Activated CD8-positive, alpha-beta memory T cell treated with anti-CD3 and anti-CD28 coated beads for 1 hour (primary cell): ENCODE measurements at places on chromosomes 3 and 15.

DNA sequence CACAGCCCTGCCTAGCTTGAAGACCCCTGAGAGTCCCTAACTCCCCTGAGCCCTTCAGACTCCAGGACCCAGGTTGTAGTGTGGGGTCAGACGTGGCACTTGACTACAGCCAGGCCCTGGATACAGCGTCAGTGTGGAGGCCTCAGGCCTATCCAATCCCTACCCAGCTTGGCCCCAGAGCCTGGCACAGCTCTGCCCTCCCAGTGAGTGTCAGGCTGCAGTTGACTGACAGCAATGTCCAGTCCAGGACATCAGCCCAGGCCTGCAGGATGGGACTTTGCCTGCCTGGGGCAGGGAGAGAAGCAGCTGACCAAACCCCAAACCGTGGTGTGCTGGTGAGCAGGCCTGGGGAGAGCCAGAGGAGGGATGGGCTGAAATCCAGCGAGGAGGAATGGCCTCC lies 27.3 kb downstream of the KLF13 start:
- no peak for DNase-seq

DNA sequence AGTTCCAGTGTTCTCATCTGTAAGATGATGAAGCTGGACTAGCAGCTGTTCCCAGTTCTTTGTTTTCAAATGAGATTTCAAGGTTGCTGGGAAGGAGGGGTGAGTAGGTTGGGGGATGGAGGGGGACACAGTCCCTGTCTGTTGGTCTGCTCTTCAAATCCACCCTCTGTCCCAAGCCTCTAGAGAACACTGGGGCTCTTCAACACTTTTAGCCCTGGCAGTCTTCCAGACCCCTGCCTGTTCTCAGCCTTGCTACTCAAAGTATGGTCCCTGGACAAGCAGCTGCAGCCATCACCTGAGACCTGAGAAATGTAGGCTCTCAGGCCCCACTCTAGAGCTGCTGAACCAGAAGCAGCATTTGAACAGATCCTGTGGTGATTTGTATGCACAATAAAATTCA lies 41.3 kb downstream of the NEK11 start:
- no peak for DNase-seq

GRCh38 chr15:65724464-65725215 lies 67.5 kb downstream of the DENND4A start:
- no peak for DNase-seq

DNA sequence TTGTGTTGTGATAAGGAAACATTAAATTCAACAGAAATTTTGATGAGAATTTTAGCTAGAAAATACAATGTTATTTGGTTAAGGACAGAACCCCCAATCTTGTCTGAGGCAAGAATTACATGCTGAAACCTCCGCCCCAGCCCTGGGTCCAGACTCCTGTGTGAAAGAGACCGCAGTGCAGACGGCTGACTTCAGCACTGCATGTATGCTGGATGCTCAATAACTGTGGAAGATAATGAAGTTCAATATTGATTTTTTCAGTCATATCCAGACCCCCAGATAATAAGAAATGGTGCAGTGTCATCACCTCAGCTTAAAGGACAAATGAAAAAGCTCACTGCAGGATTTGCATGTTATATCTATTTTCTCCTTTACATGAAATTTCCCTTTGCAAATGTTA lies 188.3 kb upstream of the CNTN4 start:
- no peak for DNase-seq

GRCh38 chr3:189833266-189833665 lies 202.1 kb downstream of the TP63 start:
- DNase-seq, result no peak

- no peak for DNase-seq
Observed at GRCh38 chr3:30002797-30003196, 603.6 kb upstream of the TGFBR2 start.

DNA sequence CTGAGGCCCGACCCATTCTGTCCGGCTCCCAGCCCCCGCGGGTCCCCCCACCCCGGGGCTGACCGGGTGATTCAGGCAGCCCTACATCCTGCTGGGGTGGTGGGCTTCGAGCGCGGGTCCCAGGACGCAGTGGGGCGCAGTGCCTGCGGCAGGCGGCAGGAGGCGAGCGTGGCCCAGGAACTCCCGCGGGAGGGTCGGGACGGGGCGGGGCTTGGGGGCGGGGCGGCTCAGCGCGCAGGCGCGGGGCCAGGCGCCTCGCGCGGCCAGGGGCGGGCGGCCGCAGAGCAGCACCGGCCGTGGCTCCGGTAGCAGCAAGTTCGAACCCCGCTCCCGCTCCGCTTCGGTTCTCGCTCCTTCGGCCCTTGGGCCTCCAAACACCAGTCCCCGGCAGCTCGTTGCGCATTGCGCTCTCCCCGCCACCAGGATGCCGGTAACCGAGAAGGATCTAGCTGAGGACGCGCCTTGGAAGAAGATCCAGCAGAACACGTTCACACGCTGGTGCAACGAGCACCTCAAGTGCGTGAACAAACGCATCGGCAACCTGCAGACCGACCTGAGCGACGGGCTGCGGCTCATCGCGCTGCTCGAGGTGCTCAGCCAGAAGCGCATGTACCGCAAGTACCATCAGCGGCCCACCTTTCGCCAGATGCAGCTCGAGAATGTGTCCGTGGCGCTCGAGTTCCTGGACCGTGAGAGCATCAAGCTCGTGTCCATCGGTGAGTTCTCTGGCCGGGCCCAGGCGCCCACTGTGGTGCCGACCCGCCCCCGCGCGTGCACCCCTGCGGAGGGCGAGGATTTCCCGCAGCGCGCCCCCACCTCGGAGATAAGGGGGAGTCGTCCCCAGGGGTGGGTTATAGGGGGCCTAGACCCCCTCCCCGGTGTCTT lies at the start of gene FLNB:
TSS of gene FLNB (plus strand) at position 282 of the 885 bp plus-strand sequence. CDS start at position 425, 143 bp downstream.
- peak; percentile 74 for DNase-seq

GRCh38 chr15:56568466-56569167 lies 103.7 kb upstream of the MNS1 start:
- DNase-seq, result no peak

DNA sequence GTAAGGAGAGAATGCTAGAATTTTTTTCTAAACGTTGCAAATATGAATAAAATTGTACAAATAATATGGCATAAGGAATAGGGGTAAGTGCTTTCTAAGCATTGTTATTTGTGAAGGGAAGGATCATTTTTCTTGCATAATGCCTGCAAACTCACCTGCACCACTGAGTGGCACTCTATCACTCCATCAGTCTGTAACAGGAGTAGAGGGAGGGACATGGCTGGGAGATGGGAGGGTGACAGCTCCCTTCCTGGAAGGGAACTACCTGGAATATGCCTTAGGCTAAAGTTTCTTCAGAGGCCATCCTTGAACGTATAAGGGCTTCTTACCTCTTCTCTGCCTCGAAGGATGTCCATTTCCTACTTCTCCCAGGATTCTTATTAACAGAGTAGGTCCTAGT lies 3.0 kb downstream of the NAALADL2 start:
- no peak for DNase-seq
